ENCODE measurements at places on chromosomes 6 and 20.

GRCh38 chr6:19210849-19211590 lies 626.1 kb upstream of the ID4 start:
- peak; percentile 37 for DNase-seq

DNA sequence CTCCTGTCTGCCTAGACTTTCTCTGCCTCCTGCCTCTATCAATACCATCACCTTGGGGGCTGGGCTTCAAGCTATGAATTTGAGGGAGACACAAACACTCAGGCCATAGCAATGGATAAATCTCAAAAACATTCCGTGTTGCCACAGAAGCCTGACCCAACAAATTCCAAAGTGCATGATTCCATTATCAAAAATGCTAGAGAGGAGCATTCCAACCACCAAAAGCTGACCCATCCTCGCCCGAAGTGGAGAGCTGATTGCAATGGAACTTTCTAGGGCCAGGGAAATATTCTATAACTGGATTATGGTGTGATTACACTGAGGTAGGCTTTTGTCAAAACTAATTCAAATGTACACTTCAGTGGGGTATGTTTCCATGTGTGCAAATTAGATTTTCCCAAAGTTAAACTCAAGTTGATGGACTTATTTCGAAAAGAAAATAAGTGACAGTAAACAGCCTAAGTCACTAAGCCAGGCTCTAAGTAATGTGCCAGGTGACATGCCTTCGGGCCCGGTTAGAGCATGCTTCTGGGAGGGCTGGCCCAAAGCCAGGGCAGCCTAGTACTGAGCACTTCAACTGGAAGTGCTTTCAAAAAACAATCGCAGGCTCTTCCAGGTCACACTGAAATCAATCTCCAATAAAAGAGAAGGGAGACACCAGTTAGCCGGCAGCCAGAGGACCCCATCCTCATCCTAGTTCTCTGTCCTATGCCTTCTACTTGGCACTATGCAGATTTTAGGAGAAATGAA lies 142.3 kb downstream of the TBXT start:
- DNase-seq = no peak

DNA sequence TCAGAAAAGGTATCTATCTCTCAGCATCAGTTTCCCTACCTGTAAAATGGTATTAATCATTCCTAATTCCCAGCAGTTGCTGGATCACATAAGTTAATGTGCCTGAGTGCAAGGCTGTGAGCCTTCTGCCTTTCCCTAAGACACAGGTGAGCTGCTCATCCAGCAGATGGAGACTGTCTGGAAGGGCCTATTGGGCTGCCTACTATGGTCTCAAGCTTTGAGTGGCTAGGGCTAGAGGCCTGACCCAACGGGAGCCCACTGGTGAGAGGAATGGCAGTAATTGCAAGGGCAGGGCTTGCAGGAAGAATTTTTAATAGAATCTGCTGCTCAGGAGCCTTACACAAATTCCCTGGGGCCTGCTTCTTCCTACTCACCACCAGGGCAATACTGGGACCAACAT lies 4.3 kb downstream of the KHDC1 start:
- no peak for DNase-seq

DNA sequence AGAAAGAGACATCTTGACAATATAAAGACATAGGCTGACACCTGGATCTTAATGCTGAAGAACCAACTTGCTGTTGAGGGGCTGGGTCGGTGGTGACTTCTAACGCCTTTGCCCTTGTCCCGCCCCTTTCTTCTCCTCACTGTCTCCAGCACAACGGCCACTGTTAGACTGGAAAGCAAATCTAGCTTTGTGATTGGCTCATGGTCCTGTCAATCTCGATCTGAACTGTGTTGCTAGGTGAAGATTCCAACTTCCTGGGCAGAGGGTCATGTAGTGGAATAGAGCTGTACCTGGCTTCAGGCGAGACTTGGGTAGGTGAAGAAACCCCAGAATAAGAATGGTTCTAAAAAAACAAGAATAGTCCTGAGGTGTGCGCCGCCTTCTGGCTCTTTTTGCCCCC lies at the start of gene PGK2:
Gene PGK2 (minus strand): TSS at position 110 of the 400 bp plus-strand sequence. CDS start 98 bp downstream, at position 12.
- DNase-seq = no peak

DNA sequence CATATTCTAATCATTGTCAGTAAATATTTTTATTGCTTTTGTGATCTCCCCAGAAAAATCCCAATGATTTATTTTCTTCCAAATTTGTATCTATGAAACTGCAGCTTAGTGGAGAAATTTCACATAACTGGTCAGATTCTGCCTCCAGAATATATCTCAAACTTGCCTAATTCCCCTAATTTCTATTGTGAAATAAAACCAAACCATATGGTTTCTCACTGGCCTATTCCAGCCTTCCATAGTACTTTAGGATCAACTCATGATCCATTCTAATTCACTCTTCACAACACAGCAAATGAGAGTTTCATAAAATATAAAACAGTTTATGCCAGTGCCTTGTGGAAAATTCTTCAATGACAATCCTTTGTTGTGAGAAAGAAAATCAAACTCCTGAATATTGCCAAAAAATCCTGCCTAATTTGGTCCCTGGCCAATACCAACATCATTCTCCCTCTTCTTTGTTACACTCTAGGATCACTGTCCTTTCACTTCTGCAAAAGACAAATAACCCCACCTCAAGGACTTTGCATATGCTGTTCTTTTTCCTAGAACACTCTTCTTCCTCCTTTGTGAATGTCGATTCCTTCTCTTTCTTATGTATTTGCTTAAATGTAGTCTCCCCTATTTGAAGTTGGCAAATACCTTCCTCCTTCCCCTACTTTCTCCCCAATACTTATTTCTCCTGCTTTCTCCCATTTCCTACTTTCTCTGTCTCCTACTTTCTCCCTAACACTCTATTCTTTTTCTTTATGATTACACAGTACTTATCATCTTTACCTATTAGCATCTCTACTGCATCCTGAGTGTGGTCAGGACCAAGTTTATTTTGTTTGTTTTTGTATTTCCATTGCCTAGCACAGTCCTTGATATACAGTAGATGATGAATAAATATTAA lies 587.5 kb downstream of the RFPL4B start:
- no peak for DNase-seq

GRCh38 chr6:48754641-48755040 lies 643.6 kb upstream of the PTCHD4 start:
- DNase-seq = no peak
